ENCODE measurements at places on chromosomes 7 and 10. TPM values are rescaled to one million over a fixed set of nuclear protein-coding genes. Genes with fewer than 3 reads are reported as not detected.

EZH2 gene
- total RNA-seq, result 41.3 TPM

- DNase-seq, result no peak
Measured at GRCh38 chr7:146355216-146355615, 238.6 kb downstream of the CNTNAP2 start.

DNA sequence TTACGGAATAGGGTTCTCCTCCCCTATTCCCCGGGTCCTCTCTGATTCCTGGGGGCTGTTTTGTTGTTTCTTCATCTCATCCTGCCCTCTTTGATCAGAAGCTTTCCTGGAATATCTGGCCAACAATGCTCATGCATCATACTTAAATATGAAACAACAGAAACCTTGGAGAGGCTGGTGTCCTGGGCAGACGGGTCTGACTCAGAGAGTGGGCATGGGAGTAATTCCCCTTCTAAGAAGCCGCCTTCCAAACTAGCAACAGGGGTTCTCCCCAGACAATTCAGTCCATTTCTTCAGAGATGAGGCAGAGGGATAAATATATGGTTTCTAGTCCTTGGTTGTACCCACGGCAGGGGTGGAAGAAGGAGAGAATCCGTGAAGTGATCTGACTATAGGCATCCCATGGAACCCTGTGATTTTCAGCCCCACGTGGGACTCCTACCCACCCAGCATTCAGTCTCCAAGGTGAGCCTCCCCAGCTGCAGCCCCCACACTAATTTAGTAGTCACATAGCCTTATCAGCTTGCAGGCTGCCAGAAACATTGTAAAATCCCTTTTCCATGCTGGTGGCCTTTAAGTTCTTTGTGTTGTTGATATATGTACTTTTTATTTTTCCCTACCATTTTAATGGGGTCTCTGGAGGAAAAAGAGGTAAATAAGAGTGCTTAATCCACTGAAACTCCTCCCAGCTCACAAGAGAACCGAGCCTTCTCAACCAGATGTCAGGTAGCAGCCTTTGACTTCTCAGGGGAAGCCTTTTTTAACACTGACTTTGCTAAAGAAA lies 119.2 kb downstream of the SFMBT2 start:
- no peak for DNase-seq

FOXI2 gene
- 0.29 TPM for total RNA-seq

DNA sequence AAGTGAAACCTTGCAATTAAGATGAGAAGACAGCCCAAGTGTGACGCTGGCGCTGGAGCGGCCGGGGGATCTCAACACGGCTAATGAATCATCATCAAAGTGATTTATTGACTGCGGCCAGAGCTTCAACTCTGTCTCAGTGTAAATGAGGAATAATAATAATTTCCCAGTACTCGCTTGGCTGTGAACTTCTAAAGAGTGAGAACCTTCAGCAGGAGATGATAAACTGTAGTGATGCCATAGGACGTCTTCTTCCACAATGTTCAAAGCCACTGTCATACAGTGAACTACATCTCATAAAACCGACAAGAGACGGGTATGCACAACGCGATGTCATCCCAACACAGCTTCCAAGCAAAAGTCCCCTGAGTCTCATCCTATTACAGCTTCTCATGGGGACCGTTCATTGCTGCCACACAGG lies 123.6 kb upstream of the NOBOX start:
- no peak for DNase-seq

DNA sequence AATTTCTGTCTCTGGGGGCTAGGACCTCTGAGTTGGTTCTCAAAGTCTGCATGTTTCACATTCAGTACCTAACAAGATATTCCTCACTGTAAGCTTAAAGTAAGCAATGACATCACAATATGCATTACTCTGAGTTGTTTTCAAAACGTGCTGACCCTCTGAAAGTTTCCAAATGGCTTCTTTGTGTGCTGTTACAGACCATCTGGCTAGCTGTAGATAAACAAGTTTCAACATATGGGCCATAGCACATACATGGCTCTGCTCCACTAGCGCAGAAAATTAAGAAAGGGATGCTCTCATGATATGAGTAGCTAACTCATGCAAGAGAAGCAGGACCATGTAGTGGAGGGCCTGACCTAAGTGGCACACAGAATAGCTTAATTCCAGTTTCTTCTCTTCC lies 119.0 kb downstream of the HTR7 start:
- no peak for DNase-seq

GRCh38 chr7:136857573-136857972 lies 10.9 kb upstream of the CHRM2 start:
- DNase-seq, result no peak

GRCh38 chr7:138845711-138846110 lies 47.7 kb upstream of the ATP6V0A4 start:
- DNase-seq, result no peak

DNA sequence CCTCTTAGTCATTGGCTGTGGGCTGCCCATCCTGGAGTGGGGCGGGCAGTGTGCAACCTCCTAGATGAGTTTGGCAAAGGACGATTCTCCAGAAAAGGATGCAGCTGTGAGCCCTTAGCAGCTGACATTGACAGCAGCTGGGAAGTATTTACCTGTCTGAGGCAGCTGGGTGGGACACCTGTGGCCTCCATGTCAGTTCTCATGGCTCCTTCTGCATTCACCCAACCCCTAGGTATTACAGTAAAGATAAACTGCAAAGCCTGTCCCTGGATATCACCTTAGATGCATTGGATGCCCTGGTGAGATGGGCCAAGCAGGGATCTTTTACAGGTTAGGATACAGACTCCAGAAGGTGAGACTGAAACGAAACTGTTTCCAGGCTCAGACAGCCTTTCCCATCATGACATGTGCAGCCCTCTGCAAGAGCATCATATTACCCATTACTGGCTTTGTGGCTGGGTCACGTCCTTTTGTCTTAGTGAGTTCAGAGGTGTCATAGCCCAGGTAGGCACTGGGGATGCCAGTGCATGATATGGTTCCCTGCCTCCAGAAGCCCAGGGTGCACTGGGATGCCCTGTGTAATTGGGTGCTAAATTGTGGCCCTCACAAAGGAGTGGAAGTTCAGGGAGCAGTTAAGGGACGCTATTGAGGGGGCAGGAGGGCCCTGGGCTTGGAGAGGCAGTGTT lies 28.9 kb downstream of the MINDY4 start:
- no peak for DNase-seq

HOXA10 gene
- not detected for total RNA-seq

GRCh38 chr10:17548162-17548561 lies 69.0 kb downstream of the HACD1 start:
- DNase-seq, result no peak

NANOS1 gene
- total RNA-seq, result 4.5 TPM

DNA sequence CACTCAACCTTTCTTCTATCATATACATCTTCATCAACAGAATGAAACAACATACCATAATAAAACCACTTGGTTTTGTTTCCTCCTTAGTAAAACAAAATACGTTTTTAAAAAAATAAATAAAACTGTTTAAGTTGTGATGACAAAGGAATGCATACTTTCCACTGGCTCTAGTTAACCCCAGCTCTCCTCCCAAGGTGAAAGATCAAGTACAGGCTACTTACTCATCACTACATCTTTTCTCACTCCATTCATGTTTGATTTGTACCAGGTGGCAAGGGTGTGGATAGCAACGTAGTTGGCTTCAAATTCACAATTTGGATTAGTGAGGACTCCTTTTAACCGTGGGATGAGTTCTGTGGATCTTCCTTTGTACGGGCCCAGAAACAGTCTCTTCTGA lies 14.7 kb downstream of the OGA start:
- no peak for DNase-seq

PAPOLB gene
- total RNA-seq, result 0.13 TPM
